ENCODE measurements at places on chromosomes 7 and 10.

GRCh38 chr7:158766570-158767281, 62.1 kb upstream of the NCAPG2 start:
- no peak for DNase-seq

DNA sequence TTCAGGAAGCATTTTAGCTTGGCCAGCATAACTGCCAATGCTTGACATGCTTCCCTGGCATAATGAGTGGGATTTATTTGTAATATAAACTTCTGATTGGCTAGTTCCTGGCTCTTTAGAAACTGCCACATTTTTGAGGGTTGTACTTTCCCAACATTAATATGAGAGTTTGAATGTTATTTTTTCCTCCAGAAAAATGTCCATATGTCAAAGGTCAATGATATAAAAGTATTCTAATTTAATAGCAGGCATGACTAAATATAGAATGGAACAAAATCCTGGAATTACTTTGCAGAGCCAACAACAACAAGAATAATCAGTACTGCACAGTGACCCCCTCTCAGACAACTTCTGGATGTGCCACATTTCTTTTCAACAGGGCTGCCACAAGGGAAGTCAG, 352.6 kb downstream of the PRPF18 start:
- DNase-seq: peak; percentile 51

- DNase-seq: peak; percentile 76
These were observed 152.0 kb downstream of the SVIL start for GRCh38 chr10:29482591-29483431.

DNA sequence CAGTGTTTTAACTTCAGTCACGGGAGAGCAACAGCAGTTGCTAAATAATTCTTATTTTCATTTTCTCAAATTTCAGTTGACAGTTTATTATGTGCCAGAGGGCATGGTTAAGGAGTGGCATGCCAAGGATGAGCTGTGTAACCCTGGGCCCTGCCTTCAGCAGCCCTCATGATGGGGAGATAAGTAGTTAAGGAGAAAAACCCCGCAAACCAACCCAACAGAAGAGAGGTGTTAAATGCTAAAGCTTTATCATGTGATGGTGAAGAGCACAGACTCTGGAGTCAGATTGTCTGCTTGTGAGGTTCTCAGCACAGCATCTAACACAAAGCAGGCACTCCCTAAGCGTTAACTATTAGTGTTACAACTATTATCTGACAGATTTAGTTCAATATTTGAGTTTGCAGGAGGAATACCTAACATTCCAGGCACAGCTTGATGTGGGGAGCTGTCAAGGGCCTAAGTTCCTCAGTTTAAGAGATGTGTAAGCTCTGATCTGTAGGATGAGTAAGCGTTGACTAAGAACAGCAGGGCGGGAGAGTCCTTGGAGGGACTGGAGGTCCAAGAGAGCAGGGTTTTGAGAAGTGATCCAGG, 29.6 kb downstream of the STAM start:
- DNase-seq: peak; percentile 96

- no peak for DNase-seq
These were observed 10.4 kb downstream of the FKBP6 start for GRCh38 chr7:73338321-73338720.

DNA sequence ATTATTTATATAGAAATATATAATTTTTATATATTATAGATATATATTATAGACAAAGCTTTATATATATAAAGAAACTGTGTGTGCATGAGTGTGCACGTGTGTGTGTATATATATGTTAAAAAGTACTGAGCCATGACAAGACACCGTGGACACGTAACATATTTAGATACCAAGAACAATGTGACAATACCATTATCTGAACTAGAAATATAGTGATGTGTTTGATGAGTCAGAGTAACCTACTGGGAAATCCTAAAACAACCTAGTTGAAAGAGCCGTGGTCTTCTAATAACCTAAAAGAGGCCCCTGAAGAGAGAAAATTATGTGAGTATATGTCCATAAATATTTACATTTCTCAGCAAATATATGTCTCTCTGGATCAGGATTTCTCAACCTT, 50.7 kb upstream of the ITGB8 start:
- DNase-seq: no peak

- peak; percentile 28 for DNase-seq
These were observed 14.1 kb downstream of the STAG3 start for GRCh38 chr7:100191775-100192174.

DNA sequence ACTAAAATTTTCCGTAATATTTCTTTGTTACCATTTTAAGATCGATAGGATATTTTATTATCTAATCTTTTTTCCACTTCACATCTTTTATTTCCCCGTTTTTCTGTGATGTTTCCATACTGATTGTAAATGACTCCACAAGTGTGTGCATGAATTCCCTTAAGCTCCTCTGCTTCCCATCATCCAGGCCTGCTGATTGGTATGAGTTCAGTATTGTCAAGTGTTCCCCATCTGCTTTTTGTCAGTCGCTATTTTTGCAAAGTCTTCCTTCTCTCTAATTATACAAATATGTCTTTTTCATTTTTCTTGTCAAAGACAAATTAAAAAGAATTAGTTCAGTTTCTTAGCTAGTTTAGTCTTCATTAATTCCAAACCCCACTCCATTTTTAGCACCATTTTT, 184.7 kb downstream of the EXOC4 start:
- DNase-seq: no peak

- no peak for DNase-seq
These were observed 27.5 kb upstream of the RELN start for GRCh38 chr7:104017001-104017400.

- no peak for DNase-seq
These were observed 520.0 kb downstream of the GLRX3 start for GRCh38 chr10:130656187-130656575.

GRCh38 chr10:37754538-37755323, 102.7 kb downstream of the ZNF248 start:
- DNase-seq: no peak

DNA sequence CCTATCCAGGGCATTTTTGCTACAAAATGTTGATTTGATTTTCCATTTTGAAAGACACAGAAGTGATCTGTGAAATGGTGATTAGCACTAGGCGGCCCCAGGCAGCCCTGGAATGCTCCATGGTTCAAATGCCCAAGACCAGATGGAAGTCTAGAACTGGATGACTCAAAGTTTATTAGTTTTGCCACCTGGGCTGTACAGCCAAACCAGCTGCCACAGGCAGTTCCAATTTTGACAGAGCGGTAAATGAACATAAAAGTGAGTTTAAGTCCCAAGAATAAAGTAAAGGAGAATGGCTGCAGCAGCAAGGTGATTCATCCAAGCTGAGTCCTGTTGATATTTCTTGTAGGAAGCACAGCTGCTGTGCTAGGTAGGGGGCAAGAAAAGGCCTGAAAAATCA, 180.5 kb downstream of the SUGCT start:
- no peak for DNase-seq

GRCh38 chr10:86667421-86668181, 710 bp upstream of the LDB3 start:
- DNase-seq: no peak

DNA sequence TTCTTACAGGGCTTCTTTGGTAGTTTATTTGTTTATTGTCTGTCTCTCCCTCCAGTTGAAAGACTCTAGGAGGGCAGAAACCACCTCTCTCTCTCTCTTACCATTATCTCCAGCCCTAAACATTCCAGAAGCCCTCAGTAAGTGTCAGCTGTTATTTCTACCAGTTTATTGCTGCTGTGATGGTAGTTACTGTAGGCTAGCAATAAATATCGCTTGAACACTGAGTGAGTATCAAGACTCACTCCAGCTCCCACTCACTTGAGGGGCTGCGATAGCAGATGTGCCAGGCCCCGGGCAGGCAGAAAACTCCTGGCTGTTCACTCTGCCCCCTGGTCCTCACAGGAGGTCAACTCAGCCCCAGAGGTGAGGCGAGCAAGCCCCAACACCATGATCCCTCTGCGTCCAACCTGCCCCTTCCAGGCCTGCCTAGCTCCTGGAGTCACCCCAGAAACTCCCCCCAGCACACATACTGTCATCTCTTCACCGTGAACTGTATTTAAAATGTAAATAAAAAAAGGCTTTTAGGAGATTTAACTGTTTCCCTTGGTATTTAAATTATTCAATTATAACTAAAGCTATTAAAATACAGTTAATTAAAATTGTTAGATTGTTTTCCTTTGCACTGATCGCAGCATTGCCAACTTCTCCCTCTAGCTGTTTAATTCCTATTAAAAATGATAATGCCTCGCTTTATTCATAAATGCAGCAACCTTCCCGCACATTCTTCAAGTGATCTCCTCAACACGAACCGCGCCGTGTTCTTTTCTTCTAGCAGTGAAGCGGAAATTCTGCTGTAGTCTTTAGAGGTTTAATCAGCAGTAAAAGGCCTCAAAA, 321.1 kb upstream of the ZMIZ1 start:
- no peak for DNase-seq

All from fibroblast of skin of abdomen (primary cell).